ENCODE measurements at places on chromosomes 5 and 9.

- DNase-seq = no peak
Observed at GRCh38 chr5:77463905-77464304, 28.2 kb downstream of the WDR41 start.

- no peak for DNase-seq
Observed at GRCh38 chr9:20713172-20713571, 29.1 kb downstream of the FOCAD start.

GRCh38 chr5:55768279-55768678, 30.4 kb downstream of the DDX4 start:
- DNase-seq = no peak

- no peak for DNase-seq
Observed at GRCh38 chr9:36949466-36949865, 84.6 kb downstream of the PAX5 start.

GRCh38 chr9:304519-305185, 90.0 kb downstream of the DOCK8 start:
- no peak for DNase-seq

Data from NCI-H1417 treated with DMSO at 0.1 percent for 48 hours (cell line).